ENCODE measurements at places on chromosomes 13 and 19. TPM values are rescaled to one million over a fixed set of nuclear protein-coding genes. Genes with fewer than 3 reads are reported as not detected.

- no peak for DNase-seq
These were observed 5.0 kb downstream of the MLLT1 start for GRCh38 chr19:6274756-6275155.

- DNase-seq: no peak
These were observed 121.8 kb downstream of the RGCC start for GRCh38 chr13:41579168-41579567.

DNA sequence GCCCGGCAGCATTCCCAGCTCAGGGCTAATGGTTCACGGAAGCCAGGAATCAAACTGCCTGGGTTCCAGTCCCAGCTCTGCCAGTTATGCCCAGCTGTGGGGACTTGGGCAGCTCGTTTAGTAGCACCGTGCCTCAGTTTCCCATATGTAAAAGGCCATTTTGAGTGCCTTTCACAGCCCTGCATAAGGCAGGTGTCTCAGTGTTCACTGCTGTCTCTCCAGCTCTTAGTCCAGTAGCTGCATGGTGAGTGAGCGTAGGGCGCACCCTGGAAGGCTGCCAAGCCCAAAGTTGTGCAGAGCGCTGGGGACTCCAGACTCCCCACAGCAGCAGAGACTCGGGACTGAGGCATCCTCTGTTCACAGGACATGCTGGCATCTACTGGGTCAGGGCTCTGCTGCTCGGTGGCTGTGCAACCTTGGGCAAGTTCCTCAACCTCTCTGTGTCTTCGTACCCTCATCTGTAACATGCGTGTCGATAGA is 5.5 kb downstream of the RPL28 start:
- DNase-seq: no peak

The GZMM gene
- 43.8 TPM for total RNA-seq

DNA sequence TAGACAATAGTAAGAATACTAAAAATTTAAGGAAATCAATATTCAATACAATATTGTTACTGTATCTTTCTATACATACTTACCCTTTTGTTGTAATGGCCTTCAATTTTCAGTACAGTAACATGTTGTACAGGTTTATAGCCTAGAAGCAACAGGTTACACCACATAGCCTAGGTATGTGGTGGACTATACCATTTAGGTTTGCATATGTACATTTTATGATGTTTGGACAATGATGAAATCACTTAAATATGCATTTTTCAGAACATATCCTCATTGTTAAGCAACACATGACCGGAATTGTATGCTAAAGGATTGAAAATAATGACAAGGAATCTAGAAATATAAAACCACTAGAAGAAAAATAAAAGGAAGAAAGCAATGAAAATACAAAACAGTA is 611.4 kb downstream of the DACH1 start:
- no peak for DNase-seq

DNA sequence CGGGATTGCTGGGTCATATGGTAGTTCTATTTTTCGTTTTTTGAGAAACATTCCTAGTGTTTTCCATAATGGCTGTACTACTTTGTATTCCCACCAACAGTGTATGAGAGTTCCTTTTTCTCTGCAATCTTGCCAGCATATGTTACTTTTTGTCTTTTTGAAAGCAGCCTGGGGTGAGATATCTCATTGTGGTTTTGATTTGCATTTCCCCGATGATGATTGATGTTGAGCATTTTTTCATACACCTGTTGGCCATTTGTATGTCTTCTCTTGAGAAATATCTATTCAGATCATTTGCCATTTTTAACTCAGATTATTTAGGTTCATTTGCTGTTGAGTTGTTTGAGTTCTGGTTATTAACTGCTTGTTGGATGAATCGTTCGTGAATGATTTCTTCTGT is 18.5 kb upstream of the ATP12A start:
- DNase-seq: no peak

DNA sequence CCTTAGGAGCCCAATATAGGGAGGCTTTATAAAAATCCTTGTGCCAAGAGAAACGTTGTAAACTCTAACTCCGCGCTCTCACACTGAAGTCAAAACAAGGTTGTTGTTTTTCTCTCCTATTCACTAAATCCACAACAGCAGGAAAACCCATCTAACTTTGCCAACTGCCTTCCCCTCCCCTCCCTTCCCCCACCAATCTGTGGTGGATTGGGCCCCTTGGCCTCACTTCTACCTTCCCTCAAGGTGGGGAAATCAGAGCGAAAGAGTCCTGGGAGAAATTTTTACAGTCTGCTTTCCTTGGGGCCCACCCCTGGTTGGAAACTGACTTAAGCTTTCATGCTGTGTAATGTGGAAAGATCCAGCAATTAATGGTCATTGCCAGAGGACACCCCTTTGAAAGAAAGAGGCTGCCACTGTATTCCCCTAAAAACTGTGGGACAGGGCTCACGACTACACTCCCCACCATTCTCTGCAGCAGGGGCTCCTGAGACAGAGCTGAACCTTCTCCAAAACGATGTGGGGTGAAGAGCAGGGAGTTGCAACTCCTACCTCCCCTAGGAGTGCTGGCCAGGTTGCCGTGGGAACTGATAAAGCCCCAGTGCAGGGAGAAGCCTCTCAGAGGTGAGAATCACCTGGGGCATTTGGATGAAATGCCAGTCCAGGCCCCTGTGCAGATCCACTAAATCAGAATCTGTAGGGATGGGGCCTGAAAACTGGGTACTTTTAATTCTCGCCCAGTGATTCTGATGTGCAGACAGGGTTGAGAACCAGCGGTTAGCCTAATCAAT is 1.1 kb downstream of the DHRS12 start:
- no peak for DNase-seq

The FRY gene
- total RNA-seq: 68.8 TPM

DNA sequence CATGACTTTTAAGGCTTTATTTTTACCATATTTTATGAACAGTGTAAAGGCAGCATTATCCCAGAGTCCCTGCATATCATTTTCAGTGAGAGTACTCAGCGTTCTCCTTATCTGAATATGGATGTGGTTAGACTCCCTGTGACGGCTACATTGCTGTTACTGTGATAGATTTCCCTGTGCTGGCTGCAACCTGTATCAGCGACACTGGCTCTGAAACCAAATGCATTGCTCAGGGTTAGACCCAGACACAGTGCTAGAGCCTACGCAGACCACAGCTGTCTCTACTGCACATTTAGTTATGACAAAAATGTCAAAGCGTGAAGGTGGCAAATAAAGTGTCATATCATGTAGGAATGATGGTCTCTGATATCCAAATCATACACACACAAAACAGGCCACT is 138.0 kb downstream of the ENOX1 start:
- DNase-seq: no peak

GRCh38 chr19:1360818-1361461 is 22.8 kb upstream of the NDUFS7 start:
- no peak for DNase-seq

- DNase-seq: no peak
These were observed 178.5 kb downstream of the PRR20E start for GRCh38 chr13:57345526-57345925.

The TBXA2R gene
- 10.4 TPM for total RNA-seq

The RFPL4AL1 gene
- total RNA-seq: not detected

DNA sequence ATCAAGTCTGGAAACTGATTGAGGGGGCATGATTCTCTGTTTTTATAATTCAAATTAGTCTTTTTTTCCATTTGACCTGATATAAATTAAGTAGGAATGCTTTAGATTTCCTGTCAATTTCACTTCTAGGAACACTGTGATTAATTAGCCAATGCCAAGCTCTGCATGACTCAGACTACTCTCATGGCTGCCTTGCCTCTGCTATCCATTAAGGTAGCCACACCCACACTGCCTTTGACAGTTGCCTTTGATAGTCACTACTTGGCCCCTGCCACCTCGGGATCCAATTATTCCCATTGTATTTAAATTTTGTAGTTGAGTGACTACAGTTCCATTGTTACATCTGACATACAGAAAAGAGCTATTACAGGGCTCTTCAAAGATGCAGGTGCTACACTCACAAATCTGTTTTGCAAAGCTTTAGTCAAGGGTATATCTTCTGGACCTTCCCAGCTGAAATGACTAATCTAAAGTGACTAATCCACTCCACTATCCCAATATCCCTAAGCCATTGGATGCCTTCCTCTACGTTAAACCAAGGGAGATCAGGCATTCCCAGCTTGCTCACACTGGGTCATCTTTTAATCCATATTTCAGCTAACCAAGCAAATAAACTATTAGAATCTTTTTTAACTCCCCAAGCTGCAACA is 1193.1 kb upstream of the MIR17HG start:
- no peak for DNase-seq

The ADGRE1 gene
- total RNA-seq: 6.6 TPM

DNA sequence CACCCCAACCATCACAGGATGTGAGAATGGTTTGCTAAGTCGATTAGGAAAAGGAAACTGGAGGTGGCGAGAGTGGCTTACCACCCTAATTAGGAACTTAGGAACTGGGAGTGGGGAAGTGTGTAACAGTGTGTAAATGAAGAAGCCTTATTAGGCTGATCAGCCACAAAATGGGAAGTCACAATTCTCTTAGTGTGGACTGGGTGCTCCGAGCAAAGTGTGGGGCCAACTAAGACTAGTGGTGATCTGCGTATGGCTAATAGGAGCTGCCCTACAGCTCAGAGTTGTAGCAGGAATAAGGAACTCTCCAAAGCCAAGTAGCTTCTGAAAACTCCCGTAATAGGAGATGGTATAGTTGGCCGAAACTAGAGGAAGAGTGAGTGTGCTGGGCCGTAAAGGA is 7.6 kb downstream of the SIGLEC11 start:
- no peak for DNase-seq

DNA sequence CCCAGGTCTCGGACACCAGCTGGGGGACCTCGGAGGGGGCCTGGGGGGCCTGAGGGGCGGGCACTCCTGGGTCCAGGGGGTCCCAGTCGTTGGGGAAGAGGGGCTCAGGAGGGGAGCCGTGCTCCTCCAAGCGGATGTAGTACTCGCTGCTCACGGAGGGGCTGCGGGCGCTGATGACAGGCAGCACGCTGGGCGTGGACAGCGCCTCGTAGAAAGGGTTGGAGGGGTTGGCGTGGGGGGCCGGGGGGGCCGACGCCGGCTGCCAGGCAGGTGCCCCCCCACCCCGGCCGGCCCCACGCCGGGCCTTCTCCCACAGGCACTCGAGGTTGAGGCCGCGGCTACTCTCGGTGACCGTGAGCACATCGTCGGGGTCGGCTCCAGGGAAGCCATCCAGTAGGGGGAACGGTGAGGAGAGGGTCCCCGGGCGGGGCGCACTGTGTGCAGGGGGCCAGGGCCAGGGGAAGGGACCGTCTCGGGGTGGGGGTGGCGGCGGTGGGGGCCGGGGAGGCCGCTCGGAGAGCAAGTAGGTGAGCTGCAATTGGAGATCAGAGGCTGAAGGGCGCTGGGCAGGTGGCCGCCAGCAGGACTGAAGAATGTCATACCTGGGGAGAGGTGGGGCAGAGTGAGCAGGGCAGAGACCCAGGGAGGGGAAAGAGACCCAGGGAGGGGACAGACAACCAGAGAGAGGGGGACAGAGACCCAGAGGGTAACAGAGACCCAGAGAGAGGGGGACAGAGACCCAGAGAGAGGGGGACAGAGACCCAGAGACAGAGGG is 12.1 kb downstream of the LMTK3 start:
- no peak for DNase-seq

GRCh38 chr19:33863436-33863835 is 66.8 kb downstream of the KCTD15 start:
- no peak for DNase-seq

DNA sequence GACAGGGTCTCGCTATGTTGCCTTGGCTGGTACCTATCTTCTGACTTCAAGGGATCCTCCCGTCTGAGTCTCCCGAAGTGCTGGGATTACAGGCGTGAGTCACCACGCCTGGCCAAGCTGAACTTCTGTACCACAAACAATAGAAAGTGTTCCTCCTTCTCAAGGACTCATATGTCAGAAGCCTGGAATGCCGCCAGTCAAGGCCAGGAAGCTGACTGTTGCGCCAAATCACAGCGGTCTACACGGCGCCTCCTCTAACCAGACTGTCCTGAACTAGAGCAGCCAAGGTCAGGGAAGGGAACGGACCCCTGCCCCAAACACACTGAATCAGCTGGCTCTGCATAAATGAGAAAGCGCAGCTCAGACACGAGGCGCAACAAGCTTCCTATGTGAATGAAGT is 14.6 kb downstream of the RAB20 start:
- no peak for DNase-seq

DNA sequence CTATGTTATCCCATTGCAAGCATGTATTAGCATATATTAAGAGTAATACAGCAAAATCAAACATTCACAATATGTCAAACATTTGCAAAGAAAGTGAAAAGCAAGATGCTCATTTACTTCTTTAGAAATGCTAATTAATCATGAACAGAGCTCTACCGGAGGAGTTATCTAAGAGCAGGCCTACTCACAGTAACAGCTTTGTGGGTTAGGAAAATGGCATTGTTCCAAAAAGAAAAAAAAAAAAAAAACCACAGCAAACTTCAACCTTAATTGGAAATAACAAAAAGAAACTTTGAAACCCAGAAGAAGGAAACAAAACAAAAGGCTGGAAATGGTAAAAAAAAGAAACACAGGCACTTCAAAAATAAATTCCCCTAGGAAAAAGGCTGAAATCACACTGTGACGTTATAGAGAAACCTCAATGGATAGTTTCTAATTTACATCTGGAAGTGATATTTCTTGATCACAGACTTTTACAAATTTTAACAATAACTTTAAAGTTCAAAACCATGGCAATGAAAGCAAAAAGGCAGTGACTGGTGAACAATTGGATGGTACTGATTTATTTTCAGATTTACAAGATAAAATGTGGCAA is 1236.8 kb upstream of the SPRY2 start:
- DNase-seq: no peak

GRCh38 chr19:33192010-33192409 is 2.1 kb upstream of the LRP3 start:
- no peak for DNase-seq

DNA sequence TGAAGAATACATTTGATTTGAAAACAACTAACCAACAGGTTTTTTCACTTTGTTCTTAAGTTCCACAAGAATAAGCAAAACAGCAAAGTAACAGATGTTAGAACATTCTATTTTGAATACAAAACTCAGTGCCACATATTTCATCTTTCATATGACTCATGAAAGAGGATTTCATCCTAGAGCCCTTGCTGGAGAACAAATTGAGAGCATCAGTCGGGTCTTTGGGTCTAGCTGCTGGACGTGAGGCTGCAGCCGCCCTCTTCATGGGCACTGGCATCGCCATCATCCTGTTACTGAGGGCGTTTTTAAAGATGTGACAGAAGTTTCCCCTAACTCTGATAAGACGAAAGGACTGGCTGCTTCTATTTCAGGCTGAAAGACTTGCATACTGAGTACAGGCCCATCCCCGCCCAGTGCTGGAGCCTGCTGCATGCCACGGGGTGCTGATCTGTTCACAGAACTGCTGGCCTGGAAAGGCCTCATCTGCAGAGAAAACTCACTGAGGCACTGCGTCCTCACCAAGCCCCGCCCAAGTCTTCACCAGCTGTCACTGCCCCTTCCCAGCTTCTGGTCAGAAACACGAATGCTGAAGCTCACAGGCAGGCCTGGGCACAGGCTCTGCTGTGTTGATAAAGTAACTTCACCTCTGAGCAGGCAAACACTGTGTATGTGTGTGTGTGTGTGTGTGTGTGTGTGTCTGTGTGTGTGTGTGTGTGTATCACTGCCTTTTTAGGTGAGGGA is 101.4 kb downstream of the TUBGCP3 start:
- no peak for DNase-seq

The PCDH9 gene
- 0.67 TPM for total RNA-seq

GRCh38 chr13:27680465-27680864 is 58.8 kb downstream of the POLR1D start:
- no peak for DNase-seq

Measured in T-helper 17 cell (primary cell).